ENCODE measurements at places on chromosomes 7 and 10.

GRCh38 chr7:48380921-48381320 is 209.7 kb downstream of the ABCA13 start:
- DNase-seq, result no peak

GRCh38 chr10:84845628-84846261 is 517.4 kb downstream of the CCSER2 start:
- DNase-seq, result no peak

GRCh38 chr7:2138146-2138765 is 94.5 kb downstream of the MAD1L1 start:
- DNase-seq, result peak; percentile 64

DNA sequence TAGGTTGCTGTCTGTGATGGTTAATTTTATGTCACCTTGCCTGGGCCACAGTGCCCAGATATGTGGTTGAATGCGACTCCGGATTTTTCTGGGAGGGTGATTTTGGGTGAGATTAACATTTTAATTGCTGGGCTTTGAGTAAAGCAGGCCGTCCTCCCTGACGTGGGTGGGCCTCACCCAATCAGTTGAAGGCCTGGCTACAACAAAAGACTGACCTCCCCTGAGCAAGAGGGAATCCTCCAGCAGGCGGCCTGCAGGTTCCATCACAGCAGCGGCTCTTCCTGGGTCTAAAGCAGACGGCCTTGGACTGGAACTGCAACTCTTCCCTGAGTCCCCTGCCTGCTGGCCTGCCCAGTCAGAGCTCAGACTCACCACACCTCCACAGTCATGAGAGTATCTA is 114.2 kb downstream of the SFMBT2 start:
- no peak for DNase-seq

- DNase-seq, result no peak
Measured at GRCh38 chr7:156019308-156019707, 207.0 kb upstream of the SHH start.

DNA sequence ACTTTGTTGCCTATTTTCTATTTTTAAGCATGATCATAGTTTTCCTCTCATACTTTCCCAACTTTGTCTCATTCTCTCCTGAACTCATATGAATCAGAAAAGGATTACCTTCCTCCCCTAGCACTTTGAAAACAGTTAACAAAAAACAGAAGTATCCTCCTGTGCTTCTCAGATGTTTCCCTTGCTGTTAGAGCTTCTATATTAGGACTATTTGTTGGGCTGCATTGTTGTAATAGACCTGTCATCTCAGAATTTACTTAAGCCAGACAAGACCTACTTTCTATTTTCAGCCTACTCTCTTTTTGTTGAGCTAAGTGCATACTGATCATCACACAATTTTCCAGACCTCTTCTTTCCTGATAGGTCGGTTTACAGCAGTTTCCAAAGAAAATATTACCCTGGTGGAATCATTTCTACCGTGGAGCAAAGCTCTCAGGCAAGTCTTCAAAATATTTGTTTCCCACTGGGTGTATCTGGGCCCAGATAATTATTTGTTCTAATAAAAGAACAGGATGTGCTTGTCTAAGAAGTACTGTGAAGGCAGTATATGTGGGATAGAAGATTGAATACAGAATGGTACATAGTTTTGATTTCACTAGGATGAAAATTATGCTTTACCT is 411.9 kb upstream of the KLF6 start:
- no peak for DNase-seq

DNA sequence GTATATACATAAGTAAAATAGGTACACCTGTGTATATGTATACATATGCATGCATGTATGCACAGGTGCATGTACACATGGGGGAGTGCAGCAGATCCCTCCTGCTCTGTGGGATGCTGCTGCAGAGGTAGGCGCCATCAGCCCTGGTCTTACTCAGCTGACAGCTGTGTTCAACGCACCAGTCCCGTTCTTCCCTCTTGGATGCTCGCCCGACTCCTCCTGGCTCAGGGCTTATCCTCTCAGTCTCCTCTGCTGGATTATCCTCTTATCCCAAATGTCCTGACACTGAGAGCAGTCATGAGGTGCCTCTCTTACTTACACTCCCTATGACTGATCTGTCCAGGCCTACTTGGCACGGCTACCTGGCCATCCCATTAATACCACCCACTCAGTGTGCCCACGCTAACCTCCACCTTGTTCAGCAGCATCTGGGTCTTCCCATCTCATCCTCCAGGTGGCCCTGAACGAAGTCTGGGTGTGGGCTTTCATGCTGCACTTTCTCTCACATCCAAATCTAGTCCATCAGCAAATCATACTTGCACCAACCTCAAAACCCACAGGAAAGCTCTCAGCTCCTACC is 357.1 kb downstream of the TCERG1L start:
- DNase-seq, result no peak

- peak; percentile 77 for DNase-seq
Measured at GRCh38 chr10:135601-136464, 578 bp downstream of the ZMYND11 start.

GRCh38 chr10:61903928-61904344 is 2.4 kb downstream of the ARID5B start:
- DNase-seq, result no peak

GRCh38 chr7:141272417-141272816 is 198.6 kb downstream of the TMEM178B start:
- no peak for DNase-seq

DNA sequence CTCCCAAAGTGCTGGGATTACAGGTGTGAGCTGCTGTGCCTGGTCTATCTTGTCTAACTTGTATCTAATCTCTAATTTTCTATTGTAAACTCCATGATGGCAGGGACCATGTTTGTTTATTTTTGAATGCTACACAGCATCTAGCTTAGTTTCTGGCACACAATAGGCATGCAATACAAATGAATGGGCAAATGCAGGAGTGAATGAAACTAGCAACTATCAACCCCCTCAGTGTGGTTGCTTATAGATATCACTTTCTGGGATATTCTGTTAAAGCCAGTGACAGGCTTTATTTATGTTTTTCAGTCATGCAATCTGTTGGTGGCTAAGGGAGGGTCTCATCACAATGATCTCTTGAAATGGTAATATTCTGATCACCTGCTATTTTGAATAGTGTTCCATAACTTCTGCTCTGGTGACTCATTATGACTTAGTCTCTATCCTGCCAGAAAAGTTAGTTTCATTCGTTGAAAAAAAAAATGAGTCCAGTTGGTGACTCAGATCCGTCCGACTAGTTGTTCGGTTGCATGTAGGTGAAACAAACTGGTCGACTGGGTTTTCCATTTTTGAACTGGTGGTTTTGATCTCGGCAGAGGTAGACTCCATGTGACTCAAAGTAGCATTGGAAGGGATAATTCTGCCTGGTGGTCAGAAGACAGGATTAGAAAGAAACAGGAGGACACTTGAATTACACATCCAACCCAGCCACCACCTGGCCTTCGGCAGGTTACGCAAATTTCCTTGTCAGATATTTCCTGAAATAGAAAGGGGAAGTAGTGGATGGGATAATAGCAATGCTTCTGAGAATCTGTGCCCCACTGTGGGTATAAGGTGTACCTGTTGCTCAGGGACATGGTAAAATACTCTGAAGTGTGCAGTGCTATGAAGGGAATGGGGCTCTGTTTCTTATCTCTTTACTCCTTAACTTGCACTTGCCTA is 76.8 kb downstream of the GATA3 start:
- DNase-seq, result peak; percentile 66

DNA sequence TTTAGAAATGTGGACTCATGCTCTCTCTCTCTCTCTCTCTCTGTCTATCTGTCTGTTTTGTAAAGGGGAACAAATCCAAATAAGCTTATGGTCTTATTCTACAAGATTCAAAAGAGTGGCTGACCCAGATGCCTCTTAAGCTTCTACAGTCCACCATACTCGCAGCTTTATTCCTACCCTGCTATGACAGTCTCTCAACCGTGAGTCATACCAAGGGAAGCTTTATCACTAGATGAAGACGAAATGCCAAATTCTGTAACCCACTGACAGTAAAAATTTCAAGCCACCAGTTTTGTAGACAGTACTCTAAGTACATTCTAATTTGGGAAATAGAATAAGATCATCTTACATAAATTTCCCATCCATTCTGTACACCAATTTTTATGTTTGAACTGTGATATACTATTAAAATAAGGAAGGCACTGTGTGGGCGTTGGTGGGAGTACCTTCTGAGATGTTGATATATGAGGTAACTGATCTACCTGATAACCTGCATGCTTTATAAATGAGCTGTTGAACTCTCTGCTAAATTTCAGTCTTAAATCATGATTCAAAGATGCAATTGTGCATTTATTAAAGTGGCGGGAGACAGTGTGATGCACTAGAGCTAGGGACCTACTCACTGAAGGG is 153.2 kb downstream of the KLF6 start:
- DNase-seq, result no peak

GRCh38 chr7:137661634-137662033 is 185.1 kb downstream of the DGKI start:
- DNase-seq, result no peak

DNA sequence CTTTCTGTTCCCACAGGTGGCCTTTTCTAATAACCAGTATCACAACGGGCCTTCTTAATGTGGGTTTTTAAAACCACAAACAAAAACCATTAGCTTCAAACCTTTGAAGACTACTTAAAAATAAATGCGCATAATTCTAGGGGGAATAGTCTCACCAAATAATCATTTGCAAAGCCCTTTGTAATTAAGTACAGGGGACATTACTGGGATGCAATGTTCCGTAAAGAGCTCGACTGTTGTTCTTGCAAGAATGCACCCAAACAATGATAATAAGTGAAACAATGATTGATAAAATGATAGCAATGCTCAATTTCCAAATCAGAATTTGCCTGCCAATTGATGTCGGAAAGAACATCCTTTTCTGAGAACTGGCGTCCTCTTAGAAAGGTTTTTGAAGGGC is 589.1 kb upstream of the ADARB2 start:
- DNase-seq, result no peak

DNA sequence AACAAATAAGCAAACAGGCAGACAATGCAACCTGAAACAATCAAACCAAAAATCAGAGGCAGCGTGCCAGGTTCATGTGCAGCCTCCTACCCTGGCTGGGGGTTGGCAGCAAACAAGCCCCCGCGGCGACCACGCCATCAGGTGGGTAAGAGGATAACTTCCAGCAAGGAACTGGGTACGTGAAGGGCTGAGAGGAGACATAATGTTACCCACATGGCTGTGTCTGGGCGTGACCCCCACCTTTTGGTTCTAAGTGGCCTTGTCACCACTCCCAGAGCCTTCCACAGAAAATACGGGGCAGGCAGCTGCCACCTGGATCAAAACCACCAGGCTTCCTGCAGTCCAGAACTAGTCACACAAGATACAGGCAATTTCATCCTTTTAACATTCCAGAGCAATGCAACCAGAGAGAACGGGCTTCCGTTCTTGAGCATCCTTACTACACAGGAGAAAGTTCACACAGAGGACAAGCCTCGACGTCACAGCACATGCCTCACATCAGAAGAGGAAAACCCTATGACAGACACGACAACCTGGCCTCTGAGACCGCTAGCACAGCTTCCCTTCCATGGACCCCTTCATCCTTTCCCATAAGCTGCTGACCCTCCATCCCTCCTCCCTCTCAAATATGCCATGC is 171.0 kb downstream of the GRID1 start:
- no peak for DNase-seq

GRCh38 chr10:86346799-86347665 is 19.6 kb downstream of the GRID1 start:
- no peak for DNase-seq

- DNase-seq, result no peak
Measured at GRCh38 chr7:28882869-28883470, 75.2 kb downstream of the TRIL start.

DNA sequence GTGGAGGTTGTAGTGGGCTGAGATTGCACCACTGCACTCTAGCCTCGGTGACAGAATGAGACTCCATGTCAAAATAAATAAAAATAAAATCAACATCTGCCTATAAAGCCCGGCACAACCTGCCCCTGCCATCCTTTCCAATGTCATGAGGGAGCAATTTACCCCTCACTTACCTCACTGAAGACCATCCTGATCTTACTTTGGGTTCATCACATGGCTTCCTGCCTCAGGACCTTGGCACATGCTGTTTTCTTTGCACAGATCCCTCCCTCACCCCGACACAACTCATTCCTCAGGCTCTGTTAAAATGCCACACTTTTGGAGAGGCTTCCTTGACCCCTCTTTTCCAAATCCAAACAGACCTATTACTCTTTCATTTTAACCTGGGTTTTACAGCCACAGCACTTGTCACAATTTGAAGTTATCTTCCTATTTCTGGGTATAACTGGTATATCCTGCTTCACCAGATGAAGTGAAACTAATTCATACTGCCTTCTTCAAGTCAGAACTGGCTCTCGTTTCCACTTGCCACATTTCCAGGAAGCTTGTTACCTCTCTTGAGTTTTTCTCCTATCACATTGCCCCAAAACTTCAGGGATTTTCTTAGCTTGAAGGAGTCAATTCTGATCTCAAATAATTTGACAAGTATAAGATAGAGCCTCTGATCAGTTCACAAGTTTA is 69.3 kb upstream of the PARD3 start:
- no peak for DNase-seq

DNA sequence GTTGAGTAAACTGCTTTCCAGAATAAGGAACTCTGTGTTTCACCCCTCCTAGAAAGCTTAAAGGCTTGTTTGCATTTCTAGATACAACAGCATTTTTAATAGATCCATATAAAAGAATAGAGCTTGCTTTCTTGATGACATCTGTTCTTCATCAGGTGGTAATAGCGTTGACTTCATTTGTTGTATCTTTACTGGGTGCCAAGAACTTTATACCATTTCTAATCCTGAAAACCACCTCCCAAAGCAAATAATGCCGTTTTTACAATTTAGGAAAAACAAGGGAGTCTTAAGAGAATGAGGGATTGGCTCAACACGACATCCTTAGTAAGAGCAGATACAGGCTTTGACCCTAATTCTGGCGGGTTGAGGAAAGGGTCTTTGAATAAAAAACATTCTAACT is 993.4 kb downstream of the TYW1 start:
- DNase-seq, result no peak

DNA sequence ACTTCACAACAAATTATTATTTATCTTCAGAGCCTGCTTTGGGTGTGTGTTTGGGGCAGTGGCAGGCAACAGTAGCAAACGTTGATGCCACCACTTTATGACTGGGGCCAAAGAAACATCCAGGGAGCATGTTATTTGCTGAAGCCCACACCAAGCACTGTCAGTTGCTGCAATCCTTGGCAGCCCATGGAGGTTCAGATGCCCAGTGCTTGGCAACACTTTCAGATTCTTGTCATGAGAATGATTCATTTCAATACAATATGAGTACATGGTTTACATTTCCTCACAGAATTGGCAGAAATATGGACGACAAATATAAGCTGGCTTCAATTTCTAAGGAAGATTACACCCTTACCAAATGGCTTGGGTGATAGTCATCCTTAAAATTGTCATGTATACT is 46.5 kb upstream of the GLI3 start:
- no peak for DNase-seq

GRCh38 chr10:90424730-90425129 is 433.1 kb downstream of the HTR7 start:
- DNase-seq, result no peak

- no peak for DNase-seq
Measured at GRCh38 chr7:99860281-99861127, 16.3 kb downstream of the OR2AE1 start.

GRCh38 chr7:132049462-132050304 is 493.3 kb upstream of the PODXL start:
- DNase-seq, result peak; percentile 38

- no peak for DNase-seq
Measured at GRCh38 chr7:132298790-132299189, 277.5 kb downstream of the PLXNA4 start.

- DNase-seq, result peak; percentile 80
Measured at GRCh38 chr10:87818505-87819288, 671 bp upstream of the ATAD1 start.
